ENCODE measurements at places on chromosomes 7 and 10.

GRCh38 chr10:125035588-125036295 lies 93.8 kb downstream of the ZRANB1 start:
- DNase-seq = no peak

DNA sequence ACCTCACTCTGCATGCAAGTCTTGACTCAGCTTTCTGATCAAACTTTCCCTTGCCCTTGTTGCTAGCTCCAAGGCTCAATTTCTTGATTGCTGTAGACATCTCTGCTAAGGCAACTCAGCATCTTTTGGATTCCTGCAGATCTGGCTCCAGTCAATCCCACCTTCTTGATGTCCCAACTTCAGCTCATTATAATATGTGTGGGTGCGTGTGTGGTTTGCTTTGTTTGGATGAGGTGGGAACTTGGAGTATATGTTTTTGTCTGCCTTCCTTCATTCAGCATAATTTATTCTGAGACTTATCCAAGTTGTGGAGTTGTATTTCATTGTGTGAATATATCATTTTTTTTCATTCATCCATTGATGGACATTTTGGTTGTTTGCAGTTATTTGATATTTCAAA lies 364.8 kb upstream of the IGFBP3 start:
- no peak for DNase-seq

- no peak for DNase-seq
Measured at GRCh38 chr7:153433223-153433622, 619.0 kb upstream of the DPP6 start.

- no peak for DNase-seq
Measured at GRCh38 chr10:46091828-46092523, 45.9 kb upstream of the MSMB start.

DNA sequence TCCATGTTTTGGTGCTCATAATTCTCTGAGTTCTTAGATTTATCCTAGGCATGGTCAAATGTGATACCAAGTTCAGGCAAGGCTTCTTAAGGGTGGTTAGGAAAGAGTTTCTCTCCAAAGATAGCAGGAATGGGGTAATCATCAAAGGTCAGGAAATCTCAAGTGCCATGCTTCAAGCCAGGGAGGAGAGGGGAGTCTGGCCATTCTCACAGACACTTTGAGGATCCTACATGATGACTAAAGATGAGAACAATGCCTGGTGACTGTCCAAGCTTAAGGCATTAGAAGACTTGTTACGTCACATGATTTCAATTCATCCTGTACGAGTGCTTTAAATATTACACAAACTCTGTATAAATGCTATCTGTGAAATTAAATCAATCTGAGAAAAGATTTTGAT lies 59.4 kb downstream of the POM121L12 start:
- no peak for DNase-seq

GRCh38 chr7:50739744-50740435 lies 42.8 kb downstream of the GRB10 start:
- peak; percentile 61 for DNase-seq

GRCh38 chr10:77500754-77501151 lies 136.9 kb downstream of the KCNMA1 start:
- no peak for DNase-seq

DNA sequence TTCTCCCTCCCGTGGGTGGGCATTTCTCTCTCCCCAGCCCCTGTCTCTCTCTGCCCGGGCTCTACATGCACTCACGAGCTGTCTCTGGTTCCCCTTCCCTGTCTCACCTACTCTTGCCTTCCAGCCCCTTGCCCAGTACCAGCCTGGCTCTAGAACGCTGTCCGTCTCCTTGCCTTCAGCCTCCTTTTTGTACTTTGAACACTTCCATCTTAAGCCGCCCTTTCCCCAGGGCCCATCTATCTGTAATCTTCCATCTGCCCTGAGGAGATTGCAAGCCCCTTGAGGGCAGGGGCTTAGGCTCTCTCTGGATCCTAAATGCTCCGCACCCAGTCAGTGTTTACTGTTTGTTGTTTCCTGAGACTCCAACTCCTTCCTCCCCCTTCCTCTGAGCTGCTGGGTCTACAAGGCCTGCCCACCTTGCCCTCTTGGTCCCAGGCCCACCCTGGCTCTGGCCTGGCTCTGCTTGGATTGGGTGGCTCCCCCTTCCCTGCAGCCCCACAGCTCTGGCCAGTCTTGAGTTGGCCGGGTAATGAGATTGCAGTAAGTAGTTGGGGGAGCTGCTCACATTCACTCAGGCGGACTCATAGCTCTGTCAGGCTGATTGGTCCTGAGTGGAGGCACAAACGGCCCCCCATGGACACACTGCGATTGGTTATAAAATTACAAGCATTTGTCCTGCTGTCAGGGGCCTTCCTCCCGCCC lies 28.3 kb downstream of the POLL start:
- DNase-seq = no peak

GRCh38 chr10:75019370-75019769 lies 92.1 kb upstream of the SAMD8 start:
- no peak for DNase-seq

GRCh38 chr7:140297192-140297591 lies 101.1 kb downstream of the SLC37A3 start:
- no peak for DNase-seq

DNA sequence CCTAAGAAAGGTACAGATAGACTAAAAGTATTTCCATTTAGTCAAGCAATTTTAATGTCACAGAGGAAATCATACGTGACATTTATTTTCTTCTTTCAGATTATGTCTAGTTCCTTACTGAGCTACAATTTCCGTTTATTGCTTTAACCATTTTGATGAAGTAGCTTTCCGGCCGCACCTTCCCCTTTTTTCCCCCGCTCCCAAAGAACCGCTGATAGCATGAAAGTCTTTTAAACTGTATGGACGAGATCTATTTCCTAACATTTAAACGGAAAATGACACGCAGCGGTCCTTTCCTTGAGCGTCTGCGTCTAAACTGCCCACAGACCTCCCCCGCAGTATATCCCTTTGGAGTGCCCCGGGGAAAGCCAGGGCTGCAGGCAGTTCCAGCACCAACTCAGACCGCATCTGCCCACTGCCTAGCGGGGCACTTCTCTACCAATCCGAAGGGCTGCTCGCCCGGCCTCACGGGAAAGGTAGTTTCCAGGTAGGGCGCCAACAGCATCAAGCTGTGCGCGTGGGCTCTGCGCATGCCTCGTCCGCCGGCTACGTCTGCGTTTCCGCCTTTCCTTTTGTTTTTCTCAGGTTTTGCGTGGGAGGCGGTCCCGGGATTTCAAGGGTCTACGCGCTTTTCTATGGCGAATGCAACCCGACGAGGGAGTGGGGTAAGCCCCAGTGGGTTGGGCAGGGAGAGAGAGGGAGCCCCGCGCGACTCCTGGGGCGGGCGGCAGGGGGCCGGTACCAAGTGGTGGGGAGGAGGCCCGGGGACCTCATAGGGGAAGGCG lies at the start of gene ZNF33A:
ZNF33A (plus strand) TSS at position 557 of the 785 bp plus-strand sequence. CDS start 1,667 bp downstream, outside the sequence.
- DNase-seq = peak; percentile 85

DNA sequence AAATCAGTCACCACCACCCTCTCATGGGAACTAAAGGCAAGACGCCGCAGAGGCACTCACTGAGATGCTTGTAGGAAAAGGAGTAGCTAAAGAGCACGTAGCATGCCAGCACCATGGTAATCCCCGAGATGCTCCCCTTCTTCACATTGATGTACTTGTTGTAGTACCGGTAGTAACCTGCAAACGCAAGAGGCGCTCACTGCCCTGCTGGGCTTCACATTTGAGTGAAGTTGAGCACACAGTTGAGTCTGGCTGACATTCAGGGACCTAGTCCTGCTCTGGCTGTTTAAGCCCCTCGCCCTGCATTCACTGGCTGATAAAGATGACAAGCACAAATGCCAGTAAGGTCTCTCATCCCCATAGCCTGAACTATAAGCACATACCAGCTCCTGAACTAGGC lies 6.9 kb downstream of the ATP5MF start:
- DNase-seq = no peak

- no peak for DNase-seq
Measured at GRCh38 chr7:153891990-153892389, 160.2 kb upstream of the DPP6 start.

- peak; percentile 49 for DNase-seq
Measured at GRCh38 chr7:30062587-30062986, 34.4 kb downstream of the PLEKHA8 start.

- no peak for DNase-seq
Measured at GRCh38 chr10:72274730-72275350, 1.1 kb downstream of the DDIT4 start.

GRCh38 chr7:136803028-136803427 lies 65.4 kb upstream of the CHRM2 start:
- no peak for DNase-seq

- DNase-seq = no peak
Measured at GRCh38 chr10:91582153-91582554, 50.7 kb downstream of the PPP1R3C start.

DNA sequence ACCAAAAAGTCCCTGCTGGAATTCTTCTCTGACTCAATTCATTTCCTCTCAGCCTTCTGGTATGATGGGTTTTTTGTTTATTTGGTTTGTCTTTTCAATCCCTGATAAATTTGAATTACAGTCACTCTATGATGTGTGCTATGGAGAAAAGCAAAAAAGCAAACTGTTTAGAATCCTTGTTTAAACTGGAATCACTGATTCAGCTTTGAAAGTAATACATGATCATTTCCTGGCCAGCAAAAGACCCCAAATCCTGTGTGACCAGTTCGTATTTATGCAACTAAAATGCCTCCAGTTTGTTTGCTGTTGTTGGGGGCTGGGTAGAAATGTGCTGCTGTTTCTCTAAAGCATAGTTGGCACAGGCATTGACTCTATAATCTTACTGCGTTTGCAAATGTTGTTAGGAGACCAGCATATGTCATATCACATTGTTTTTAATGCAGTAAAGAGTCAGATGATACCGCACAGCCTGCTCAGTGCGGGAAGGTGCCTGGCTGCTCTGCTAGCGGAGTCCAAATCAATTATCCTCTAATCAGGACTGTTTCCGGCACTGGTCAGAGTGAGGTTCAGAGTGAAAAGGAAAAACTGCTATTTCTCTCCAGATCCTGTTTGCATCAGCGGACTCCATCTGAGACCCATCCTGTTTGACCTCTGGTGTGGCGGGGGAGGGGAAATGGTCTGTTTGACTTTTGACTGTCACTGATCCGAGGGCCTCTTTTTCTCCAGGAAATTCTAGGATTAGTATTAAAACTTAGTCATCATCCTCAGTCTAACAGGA lies 40.6 kb upstream of the ADD3 start:
- DNase-seq = no peak

Measured in KG1 (cell line).